ENCODE measurements at places on chromosomes 6 and 20.

GRCh38 chr6:16783509-16783908 lies 22.2 kb upstream of the ATXN1 start:
- DNase-seq: no peak

DNA sequence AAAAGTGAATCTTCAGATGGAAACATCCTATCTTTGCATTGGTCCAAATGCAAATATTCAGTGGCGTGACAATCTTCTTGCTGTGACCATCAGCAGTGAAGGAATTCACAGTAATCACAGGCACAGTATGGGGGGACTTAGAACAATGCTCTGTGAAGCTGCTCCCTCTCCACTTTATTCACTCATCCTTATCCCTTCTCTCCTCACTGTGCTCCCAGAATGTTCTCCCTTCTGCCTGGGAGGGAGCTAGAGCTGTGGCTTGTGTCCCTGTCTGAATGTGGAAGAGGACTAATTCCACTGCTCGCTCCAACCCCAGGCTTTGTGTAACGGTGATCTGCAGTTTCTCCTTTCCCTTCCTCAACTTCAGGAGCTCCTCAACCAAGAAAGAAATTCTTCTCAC lies 243.7 kb downstream of the ALDH8A1 start:
- no peak for DNase-seq

DNA sequence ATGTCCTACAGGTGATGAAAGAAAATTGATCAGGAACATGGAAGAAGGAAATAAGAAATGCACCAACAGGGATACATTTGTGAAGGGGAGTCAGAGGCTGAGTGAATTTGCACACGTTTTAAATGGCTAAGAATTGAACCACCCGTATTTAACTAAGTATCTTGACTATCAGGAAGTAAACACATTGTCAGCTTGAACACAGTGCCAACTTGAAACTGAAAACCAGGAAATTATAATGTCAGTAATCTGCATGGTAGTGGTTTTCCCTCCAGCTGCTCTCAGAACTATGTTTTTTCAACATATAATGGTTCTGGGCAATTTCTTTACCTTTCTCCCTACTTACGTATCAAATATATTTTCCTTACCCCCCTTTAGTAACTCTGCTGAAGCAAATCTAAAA lies 366.5 kb upstream of the POU3F2 start:
- no peak for DNase-seq

DNA sequence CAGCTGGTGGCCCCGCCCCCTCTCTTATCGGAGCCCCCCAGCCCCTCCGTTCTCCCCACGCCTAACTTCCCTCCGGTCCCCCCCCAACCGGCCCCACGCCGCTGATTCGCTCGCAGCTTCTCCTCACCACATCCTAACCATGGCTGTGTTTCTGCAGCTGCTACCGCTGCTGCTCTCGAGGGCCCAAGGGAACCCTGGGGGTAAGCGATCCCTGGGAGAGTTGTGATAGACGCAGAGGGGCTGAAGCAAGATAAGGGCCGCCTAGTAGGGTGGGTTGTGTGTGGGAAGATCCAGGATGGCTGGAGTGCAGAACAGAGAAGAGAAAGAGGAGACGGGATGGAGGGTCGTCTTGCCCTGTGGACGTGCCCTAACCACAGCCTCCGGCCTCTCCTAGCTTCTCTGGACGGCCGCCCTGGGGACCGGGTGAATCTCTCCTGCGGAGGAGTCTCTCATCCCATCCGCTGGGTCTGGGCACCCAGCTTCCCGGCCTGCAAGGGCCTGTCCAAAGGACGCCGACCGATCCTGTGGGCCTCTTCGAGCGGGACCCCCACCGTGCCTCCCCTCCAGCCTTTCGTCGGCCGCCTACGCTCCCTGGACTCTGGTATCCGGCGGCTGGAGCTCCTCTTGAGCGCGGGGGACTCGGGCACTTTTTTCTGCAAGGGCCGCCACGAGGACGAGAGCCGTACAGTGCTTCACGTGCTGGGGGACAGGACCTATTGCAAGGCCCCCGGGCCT lies at the start of gene MPIG6B:
Gene MPIG6B (plus strand): TSS at position 129 of the 735 bp plus-strand sequence. CDS start 11 bp downstream, at position 140.
- no peak for DNase-seq

Measured in hypothalamus (tissue), 51 donors.